GDM1 (cell line): ENCODE measurements at places on chromosomes 16 and 17.

DNA sequence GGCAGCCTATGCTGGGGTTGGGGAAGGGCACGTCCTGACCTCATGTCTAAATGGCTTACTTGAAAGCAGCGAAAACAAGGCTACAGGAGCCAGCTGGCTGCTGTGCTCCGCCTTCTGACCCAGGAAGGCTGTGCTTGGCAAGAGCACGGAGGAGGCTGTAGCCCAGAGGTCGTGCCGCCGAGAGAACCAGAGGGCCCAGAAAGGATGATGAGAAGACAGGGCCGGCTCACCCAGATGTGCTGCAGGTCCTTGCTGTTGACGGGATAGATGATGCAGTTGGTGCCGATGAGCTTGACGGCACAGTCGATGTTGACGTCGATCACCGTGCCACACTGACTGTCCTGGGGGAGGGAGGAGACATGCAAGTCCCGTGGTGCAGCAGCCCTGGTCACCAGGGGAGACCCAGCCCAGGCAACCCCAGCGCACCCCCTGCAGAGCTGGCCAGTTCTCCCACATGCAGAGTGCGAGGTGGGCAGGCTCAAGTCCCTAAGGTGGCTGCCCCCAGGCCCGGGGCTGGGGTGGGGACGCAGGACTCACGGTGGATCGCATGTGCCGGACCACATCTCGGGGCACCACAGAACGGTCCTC lies 20.7 kb downstream of the SPHK1 start:
- no peak for DNase-seq

DNA sequence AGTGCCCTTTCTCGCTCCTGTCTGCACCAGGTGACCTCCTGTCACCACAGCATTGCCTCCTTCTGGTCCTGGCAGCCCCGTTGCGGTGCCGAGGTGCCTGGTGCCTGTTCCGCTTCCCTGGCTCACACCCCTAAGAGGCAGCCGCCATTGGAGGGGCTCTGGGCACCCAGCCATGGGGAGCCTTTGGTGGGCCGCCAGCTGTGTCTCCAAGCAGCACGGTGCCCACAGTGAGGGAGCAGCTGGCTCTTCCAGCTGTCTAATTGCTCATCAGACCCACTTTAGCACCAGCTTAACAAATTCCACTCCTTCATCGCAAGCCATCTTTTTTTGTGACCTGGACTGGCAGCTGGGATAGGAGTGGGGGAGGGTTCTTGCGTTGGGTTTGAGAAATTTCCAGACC lies 276.1 kb downstream of the SNX29 start:
- DNase-seq = no peak

DNA sequence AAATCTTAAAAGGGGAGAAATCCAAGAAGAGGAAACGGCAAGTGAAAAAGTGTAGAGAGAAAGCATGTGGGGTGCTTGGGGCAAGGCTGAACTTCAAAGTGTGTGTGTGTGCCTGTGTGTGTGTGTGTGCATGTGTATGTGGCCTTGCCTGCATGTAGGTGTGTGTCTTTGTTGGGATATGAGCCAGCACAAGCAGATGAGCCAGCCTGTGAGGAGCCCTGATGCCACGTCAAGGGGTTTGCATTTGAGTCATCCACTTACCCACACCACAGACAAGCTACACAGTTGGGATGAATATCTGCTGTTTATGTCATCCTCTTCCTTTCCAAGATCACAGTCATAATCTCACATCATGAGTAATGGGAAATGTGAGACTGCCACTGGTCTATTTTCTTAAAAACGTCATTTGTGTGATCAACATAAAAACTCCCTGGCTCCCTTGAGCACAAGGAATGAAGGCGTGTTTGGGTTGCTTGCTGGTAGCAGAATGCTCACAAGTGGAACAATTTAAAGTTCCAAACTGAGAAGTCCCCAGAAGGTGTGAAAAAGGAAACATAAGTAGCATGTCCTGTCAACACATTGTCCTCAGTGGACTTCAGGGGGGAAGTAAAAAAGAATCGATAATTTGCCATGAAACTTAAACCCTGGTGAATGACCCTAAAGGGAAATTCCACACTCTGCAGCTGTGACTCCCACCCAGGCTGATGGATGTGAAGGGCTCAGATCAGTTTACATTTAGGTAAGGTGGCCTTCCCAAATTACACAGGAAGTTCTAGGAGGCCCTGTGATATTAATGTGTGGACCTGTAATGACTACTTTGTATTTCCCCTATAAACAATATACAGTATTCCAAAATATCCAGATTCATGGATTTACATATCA lies 14.7 kb downstream of the KCTD19 start:
- DNase-seq = no peak

DNA sequence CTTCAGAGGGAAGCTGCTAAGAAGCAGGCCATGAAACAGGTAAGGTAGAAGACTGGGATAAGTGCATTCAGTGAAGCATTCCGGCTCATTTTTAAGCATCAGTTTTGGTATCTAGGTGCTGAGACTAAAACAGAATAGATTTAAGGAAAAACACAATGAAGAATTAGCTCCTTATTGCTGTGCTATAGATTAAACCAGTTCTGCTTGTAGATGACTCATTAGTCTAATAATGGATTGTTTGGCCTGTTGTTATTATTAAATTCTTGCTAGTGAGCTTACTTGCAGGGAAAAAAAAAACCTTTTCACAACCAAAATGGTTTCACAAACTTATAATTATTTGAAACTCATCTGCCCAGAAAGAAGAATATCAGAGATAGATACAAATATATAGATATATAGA lies 55.9 kb downstream of the NSRP1 start:
- no peak for DNase-seq

DNA sequence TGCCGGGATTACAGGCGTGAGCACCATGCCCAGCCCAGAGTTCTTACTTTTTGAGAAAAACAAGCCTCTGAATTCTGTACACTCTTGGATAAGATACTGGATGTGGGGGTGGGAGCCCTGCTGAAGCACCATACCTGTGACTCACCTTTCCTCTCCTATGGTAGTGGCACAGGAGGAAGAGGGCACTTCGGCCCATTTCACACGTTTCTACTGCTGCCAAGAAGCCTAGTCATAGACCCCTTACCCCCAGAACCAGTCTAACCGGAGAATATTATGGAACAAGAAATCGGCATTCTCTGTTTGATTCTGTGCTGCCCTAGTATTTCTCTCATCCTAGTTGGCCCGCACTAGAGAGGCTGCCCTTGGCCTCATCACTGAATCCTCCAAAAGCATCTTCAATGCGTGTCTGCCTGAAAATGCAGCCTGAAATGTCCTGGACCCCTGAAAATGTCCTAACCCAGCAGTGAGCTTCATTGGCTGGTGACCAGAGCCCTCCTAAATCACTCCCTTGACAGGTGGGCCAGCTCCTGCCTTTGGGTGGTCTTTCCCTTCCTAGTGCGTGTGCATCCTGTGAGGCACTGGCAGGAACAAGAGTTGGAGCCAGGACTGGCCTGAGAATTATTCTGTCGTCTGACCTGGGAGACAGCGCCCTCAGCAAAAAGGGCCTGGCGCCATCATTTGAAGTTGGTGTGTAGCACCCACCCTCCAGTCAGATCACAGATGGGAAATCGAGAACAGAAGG lies 37.9 kb downstream of the NDEL1 start:
- DNase-seq = no peak

- no peak for DNase-seq
These were observed 9.4 kb upstream of the TOM1L1 start for GRCh38 chr17:54891176-54891821.

DNA sequence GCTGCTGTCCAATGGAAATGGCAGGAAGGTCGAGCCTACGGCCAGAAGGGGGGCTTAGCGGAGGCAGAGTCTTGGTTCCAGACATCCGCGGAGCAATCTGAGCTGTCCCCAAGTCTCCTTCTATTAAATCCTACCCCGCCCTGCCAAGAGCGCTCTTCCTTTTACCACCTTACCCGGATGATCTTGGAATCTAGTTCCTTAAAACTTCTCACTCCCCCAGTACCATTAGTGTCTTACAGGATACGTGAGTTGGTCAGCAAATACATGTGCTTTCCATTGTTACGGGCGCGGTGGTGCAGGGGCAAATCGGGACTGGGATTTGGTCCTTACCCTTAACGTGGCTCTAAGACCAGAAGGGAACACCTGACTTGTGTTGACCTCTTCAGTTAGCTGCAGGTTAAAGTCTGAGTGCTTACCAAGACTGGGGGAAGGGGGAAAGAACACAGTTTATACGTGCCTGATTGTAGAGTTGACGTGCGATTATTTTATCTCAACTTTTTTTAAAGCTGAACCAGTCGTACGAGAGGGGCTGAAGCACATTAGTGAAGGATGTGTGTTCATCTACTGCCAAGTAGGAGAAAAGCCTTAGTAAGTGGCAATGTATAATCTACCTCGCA lies 495 bp downstream of the TXNDC17 start:
- no peak for DNase-seq

GRCh38 chr16:26118575-26118974 lies 426.8 kb downstream of the HS3ST4 start:
- no peak for DNase-seq

- DNase-seq = no peak
These were observed 78.9 kb downstream of the ABCC6 start for GRCh38 chr16:16144416-16144815.

- no peak for DNase-seq
These were observed 44.7 kb downstream of the PSME3IP1 start for GRCh38 chr16:57140931-57141668.

DNA sequence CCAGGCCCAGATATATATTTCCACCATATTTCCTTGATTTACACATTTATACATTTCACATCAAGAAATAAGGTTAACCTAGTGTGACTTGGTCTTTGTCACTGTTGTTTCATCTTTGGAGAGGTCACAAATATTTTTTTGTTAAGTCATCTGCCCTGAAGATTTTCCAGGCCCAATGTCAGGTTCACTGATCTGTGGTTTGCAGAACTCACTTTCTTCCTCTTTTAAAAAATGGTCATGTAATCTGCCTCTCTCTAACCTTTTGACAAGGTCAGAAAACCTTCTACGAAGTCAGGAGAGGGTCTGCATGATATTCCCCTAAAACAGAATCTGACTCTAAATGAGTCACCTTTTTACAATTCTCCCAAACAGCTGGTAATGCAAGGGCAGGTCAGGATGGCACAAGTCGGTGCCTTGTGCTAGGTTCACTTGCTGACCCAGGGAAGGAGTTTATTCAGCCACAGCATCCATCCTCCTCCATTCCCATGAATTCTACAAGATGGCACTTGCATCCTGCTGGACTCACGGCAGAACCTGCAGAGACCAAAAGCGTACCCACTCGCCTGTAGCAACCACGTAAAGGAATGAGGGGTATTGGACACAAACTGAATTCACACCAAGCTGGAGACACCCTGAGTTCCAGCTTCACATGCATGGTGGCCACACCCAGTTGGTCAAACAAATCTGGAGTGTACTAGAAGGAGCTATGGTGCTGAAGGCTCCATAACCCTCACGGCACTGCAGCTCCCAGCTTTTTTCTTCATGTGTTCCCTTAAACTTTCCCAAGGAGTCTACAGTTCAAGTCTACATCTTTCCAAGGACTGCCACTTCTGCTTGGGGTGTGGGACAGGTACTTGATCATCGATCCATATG lies 1.6 kb upstream of the KIAA0513 start:
- DNase-seq = no peak

- peak; percentile 9 for DNase-seq
These were observed 145.8 kb upstream of the CDH5 start for GRCh38 chr16:66220702-66221101.

DNA sequence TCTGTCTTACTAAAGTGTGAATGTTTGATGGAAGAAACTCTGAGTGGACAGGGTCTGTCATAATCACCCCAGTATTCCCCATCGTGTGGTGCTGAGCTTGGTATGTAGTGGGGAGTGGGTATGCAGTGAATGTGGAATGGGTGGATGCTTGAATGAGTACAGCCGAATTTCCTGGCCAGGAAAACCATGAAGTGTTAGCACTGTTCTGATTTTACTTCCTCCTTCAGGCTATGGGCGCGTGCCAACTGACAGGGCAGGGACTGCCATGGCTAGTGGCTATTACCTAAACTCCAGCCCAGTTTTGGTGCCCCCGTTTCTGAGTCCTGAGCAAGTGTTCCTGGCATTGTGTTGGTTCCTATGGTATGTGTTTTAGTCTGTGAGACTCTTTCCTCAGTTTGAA lies 48.6 kb downstream of the PRKCA start:
- no peak for DNase-seq

DNA sequence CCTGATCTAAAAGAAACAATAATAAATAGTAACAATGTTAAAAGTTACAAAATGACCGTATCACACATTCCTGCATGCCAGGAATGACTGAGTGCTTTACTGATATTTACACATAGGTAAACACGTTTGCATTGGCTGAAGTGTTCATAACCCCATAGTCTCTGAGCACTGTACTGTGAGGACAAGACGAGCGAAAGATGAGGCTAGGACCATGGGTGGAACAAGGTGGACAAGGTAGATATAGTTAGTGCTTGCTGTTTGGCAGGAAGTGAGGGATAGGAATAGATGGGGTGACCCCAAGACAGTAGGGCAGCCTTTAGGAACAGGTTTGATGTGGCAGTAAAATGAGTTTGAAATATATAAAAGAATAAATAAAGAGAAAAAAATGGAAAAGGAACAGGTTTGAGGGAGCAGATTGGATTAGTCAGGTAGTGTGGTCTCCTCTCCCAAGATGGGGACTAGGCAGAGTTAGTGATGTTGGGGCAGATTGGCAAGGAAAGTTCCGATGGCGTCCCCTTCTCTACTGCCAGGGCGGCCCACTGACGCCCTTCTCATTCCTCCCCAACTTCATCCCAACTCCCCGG lies 452 bp upstream of the E2F4 start:
- no peak for DNase-seq

GRCh38 chr16:77437859-77438258 lies 3.0 kb upstream of the ADAMTS18 start:
- no peak for DNase-seq

- DNase-seq = no peak
These were observed 36.6 kb downstream of the BCO1 start for GRCh38 chr16:81275064-81275532.

GRCh38 chr16:88208112-88208511 lies 174.6 kb upstream of the ZNF469 start:
- no peak for DNase-seq

GRCh38 chr16:24049113-24049512 lies 207.0 kb upstream of the CACNG3 start:
- DNase-seq = no peak

GRCh38 chr17:53516636-53517035 lies 306.1 kb upstream of the KIF2B start:
- DNase-seq = no peak

DNA sequence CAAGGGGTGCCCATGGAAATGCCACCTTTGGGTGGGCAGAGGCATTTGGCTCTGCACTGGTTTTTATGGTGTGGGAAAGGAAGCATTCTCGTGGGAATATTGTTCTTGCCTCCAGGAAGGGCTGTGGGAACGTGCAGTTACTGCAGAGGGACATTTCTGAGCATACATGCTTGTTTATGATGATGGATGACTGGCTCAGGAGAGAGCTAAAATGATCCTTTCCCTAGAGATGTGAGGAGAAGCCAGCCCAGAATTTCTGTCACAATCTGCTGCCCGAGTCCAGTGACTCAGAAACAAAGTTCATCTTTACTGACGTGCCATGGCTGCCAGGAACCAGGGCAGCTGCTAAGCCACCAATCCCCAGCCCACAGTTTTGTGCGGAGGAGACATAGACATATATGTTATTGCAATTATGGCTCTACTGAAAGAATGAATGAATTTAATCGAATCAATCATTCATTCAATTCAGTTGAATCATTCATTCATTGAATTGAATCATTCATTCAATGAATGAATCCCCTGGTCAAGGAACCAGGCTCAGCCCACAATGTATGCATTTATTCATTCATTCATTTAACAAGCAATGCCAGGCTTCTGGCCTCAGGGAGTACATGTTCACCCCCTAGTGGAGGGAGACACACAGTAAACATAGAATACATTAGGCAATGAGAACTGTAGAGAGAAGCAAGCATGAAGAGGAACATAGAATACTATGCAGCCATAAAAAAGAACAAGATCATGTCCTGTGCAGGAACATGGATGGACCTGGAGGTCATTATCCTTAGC lies 414.4 kb upstream of the HSBP1 start:
- DNase-seq = no peak

GRCh38 chr16:76583466-76583865 lies 306.3 kb downstream of the CNTNAP4 start:
- DNase-seq = no peak
